GM23338 (cell line): ENCODE measurements at places on chromosomes 13 and 19. TPM values are rescaled to one million over a fixed set of nuclear protein-coding genes. Genes with fewer than 3 reads are reported as not detected.

- no peak for DNase-seq
These were observed 74.4 kb upstream of the ZNF599 start for GRCh38 chr19:34847393-34847792.

- peak; percentile 68 for DNase-seq
These were observed 49.5 kb upstream of the PCDH17 start for GRCh38 chr13:57582032-57582431.

DNA sequence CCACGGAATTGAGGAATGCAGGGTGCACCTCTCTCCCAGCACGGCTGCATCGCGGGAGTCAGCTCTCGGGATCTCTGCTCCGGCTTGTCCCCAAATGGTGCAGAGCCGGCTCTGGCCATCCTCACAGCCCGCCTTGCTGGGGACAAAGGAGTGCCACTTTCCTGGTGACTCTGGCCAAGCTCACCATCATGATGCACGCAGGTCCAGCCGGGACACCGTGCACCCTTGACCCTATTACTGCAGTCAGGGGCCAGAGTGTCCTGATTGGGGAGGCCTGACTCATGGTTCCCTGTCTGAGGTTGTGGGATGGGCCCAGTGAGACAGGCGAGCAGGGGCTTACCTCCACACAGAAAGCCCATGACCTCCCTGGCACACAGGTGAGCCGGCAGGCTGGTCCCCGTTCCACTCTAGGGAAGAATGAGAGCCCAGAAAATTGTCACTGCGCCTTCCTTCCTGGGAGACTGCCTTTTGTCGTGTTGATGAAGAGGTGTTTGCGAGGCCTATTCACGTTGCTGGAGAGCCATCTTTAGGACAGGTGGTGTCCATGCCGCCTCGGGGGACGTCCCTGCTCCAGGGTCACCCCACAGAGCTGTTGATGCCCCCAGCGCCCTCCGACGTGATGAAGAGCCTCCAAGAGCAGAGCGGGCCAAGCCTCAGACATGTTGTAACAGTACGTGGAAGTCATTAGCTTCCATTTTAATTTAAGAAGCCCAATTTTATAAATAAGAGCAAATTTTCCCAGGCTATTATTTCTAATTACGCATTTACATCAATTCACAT lies 18.5 kb upstream of the VSTM2B start:
- DNase-seq: peak; percentile 30

DNA sequence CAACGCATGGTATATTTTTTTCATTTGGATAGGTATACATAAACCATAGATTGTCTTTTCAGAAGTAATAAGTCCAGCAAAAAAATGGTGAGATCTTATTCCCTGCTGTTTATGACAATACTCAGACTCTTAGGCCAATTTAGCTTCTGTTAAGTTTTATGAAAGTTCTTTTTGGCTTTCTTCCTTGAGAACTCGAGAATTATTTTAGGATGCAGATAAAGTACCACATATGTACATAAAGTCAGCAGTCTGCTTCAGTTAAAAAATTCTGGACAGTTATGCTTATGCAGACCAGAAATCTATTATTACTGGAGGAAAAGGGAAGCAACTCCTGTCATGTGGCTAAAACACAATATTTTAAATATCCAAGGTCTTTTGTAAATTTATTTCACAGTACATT lies 422.9 kb downstream of the GPC6 start:
- no peak for DNase-seq

DNA sequence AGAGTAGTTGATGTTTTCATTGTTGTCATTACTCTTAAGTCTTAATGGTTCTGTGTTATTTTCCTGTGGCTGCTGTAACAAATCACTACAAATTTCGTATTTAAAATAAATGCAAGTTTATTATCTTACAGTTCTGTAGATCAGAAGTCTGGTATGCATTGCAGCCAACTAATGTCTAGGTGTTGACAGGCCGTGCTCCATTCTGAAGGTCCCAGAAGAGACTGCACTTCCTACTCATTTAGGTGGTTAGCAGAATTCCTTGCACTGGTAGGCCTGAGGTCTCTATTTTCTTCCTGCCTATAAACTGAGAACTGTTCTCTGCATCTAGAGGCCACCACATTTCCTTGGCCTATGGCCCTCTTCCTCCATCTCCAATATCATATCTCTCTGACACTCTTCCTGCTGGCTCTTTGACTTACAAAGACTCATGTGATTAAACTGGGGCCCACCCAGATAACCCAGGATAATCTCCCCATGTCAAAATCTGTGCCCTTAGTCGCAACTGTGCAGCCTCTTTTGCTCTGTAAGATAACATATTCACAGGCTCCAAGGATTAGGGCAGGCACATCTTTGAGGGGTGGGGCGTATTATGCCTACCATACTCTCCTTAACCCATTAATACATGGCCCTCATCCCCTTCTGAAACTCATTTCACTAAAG lies 468.4 kb downstream of the FOXO1 start:
- no peak for DNase-seq

DNA sequence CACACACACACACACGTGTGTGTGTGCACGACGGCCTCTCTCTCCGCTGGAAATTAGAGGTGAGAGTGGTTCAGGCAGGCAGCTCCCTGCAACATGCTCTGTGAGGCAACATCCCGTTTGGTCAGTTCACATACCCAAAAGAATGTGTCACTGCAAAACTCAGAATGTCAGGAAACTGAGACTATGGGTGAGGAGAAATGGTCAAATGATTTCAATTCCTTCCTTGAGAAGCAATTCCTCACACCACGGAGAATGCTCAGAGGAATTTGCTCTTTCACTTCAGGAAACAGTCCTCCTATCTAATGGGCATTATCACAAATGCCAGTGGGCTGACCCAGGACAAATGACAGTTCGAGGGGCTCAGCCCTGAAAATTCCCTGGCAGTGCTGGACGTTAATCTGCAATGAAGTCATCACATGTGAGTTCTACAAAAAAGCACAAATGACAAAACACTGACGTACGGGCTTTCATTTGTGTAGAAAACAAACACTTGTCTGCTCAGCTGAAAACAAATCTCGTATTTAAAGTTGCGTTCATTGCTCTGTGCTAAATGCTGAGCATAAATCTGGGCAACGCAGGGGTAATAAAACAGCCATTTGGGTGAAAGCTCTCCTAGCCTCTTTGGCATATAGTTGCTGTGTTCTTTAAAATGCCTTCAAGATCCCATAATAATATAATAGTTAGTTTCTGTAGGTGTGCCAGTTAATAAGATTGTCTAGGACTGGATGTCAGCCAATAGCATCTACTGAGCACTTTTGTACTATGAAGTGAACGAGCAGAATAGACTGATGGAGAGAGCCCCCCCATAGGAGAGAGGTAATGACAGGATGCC lies 18.6 kb upstream of the LATS2 start:
- DNase-seq: no peak

DNA sequence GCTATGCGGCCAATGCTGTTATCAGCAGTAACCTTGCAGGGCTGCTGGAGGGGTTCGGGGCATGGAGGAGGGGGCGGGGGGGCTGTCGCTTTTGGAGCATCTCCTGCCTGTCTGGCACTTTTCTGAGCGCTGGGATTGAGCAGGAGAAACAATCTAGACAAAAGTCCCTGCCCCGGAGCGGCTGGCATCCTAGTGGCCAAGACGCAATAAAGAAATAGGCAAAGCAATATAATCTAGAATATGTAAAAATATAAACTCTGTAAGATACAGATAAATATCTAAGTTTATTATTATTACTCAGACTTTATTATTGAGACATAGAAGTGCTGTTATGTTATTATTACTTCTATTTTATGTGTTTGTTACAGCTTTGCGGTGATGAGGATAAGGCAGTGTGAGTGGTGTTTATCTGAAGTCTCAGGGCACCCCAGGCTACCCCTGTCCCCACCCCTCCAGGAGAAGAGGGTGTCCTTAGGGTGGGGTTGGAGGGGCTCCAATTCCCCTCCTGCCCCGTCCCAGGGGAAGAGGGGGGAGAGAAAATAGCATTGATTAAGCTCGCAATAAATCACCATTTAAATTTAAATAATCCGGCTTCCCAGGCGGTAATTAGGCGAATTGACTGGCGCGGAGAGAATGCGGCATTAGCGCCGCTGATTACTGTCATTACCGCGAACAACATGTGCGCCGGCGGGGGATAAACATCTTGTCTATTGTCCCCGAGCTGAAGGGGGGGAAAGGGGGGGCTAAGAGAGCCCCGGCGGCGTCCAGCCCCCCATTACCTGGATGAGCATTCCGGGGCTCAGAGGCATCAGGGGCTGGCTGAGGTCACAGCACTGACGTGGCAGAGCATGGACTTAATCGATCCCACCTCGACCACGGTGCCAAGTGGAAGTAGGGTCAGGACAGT lies 3.2 kb downstream of the NPAS1 start:
- peak; percentile 58 for DNase-seq

DNA sequence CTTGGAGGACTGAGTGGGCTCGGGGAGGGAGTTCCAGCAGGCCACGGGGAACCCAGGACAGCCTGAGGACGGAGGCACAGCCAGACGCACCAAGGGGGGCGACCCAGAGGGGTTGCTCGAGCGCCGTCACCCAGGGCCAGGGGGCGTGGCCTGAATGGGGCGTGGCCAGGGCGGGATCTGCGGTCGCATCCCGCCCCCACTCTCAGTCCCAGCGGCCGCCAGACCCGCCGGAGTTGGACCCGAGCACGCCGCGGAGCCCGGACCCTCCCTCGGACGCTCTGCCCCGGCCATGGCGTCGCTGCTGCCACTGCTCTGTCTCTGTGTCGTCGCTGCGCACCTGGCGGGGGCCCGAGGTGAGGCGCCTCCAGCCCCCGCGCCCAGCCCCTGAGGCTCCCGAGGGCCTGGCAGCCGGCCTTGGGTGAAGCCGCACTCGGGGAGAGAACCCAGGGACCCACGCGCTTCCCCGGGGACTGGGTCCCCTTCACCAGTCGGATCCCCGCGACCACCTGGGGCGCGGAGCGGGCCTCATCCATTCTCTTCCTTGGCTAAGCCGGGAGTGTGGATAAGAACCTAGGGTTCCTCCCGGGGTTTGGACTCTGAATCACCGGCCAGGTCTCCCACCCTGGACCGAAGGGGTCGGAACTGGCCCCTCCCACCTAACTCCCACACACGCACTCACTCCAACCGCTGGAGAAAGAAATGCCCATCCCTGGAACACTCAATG lies at the start of gene CILP2:
CILP2 (plus strand) TSS at position 205 of the 724 bp plus-strand sequence; CDS start at position 290, 85 bp downstream.
- peak; percentile 89 for DNase-seq

DNA sequence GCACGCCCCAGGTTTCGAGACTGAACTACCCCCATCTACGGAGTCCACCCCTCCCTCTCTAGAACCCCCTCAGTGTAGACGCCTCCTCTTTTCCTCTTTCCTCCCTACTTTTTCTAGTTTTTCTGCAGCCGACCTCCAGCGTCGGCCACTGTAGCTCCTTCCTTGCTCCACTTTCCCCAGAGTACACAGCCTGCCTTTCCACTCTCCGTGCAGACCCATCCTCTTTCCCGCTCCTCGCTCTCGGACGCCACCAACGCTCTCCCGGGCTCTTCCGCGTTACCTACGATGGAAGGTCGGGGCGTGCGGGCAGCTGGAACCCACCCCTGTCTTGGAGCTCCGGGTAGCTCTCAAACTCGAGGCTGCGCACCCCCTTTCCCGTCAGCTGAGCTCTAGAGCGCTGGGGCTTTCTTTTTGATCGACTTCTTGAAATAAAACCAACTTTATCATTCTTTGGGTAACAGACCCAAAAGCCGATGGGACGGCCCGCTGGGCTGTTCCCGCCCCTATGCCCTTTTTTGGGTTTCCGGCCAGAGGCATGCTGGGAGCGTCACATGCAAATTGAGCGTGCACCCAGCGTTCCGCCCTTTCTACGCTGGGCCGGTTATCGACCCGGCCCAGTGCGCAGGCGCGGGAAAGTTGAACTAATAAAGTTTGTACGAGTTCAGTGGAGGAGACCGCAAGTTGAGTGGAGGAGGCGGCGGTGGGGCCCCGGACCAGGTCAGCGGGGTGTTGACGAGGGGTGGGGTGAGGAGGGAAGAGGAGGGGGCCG lies at the start of the genes BCL2L12 and IRF3:
BCL2L12 (plus strand) TSS at position 583 of the 769 bp plus-strand sequence. CDS start 760 bp downstream, outside the sequence.
IRF3 (minus strand) TSS at position 507 of the 769 bp plus-strand sequence. CDS start 1,019 bp downstream, outside the sequence.
- peak; percentile 98 for DNase-seq

DNA sequence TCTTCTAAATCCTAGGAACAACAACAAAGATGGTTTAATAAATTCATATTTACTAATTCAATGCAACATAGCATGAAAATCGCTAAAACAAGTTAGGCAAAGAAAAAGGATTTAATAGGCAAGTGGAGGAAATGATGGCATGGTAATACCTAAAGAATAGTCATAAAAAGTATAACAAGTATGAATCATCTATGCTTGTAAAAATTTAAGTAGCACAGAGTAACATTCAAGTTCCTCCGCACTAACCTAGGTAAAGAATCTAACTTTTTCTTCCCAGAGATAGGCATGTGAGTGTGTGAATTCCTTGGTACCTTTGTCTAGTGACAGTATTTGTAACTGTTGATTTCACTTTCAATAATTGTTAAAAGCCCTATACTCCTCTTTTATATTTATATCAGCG lies 42.6 kb downstream of the RCBTB2 start:
- DNase-seq: no peak

- DNase-seq: peak; percentile 59
These were observed 1.7 kb downstream of the ERCC5 start for GRCh38 chr13:102847272-102848234.

GRCh38 chr19:55149078-55150003 lies at the start of gene TNNT1:
TSS of gene TNNT1 (minus strand) at chr19:55149206. CDS start at chr19:55147157, 2,049 bp downstream.
- peak; percentile 83 for DNase-seq

DNA sequence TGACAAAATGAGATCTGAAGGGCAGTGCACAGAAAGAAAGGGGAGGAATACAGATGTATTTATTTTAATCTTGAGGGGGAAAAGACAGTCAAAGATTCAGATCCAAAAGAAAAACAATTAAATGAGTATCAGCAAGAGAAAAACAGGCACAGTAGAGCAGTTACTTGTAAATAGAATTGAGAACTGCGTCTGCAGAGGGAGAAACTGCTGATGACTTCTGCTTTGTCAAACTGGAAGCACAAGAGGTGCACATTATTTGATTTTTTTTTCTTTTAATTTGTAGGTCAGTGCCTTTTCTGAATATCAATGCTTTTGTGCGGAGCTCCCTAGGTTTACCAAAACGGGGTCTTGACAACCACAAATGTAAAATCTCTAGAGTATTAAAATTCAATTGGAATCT lies 37.3 kb downstream of the EFNB2 start:
- DNase-seq: no peak

Gene WDR88
- total RNA-seq: not detected in 2 replicates

Gene ZNF763
- total RNA-seq: 0.87 and 2.2 TPM in 2 replicates

Gene MUC16
- 0.16 and 0.42 TPM in 2 replicates for total RNA-seq

Gene ANKRD24
- 13.4 and 18.0 TPM in 2 replicates for total RNA-seq

Gene FLT1
- total RNA-seq: 112 and 116 TPM in 2 replicates

Gene ZNF534
- total RNA-seq: 0.10 TPM in 1 of 2 replicates, not detected in the other

Gene MAMSTR
- 0.39 and 1.9 TPM in 2 replicates for total RNA-seq

Gene SLC10A2
- total RNA-seq: not detected in 2 replicates

Gene JSRP1
- 2.4 and 4.5 TPM in 2 replicates for total RNA-seq
